ENCODE measurements at places on chromosomes 6 and 20.

DNA sequence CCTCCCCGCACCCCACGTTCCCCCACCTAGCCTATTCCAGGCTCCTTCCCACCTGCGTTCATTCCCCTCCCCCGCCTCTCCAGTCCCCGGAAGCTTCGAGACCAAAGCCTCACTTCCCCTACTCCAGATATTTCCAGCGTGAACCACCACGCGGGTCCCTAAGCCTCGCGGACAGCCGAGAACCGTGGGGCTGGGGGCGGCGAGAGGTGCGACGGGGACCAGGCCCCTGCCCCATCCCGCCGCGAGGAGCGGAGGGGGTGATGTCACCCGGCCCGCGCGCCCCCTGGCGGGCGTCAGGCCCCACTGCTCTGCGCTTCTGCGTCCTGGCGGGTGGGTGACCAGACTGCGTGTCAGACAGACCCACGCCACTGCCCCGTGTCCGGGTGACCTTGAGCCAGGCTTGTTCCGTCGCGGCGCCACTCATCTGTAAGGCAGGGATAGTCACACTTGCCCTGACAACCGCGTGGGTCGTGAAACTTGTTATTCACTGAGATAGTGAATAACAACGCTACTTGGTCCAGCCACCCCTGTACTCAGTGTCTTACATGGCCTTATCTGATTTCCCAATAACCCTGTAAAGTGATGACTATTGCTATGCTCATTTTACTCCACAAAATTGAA is 9.0 kb upstream of the HSP90AB1 start:
- peak; percentile 68 for DNase-seq

- no peak for DNase-seq
Observed at GRCh38 chr6:81216668-81217067, 535.8 kb downstream of the TENT5A start.

DNA sequence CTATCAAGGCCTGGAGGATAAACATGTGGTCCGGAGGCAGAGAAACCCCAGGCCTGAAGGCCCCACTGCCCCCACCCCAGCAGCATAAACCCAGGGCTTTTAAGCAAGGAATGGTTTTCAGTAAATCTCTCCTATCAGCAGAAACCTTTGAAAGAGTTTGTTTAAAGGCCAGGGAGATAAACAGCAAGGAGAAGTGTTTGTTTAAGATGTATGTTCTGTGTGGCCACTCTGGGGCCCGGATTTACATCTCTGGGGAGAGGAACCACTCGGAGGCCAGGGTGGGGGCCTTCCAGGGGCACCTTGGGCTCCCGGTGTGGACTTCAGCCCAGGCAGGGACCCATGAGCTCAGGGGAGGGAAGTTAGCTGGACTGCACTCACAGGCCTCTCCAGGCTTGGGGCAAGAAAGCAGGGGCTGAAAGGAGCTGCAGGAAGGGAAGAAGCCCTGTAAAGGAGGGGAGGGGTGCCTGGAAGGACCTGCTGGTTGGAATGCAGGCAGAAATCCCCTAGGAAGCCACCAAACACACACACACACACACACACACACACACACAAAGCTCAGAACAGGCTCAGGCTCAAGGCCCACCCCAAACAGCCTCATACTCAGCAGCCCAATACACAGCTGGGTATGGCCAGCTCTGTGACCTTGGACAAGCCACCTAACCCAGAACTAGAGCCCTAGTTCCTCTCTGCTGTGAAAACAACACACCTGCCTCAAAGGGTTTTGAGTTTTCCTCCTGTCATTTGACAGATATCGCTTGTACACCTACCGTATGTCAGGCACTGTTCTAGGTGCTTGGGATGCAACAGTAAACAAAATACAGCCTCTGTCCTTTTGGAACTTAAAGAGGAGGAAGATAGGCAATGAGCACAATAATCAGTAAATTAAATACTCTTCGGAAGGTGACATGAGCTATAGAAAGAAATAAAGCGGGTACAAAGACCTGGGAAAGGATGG is 26.2 kb upstream of the FOXP4 start:
- DNase-seq: no peak

DNA sequence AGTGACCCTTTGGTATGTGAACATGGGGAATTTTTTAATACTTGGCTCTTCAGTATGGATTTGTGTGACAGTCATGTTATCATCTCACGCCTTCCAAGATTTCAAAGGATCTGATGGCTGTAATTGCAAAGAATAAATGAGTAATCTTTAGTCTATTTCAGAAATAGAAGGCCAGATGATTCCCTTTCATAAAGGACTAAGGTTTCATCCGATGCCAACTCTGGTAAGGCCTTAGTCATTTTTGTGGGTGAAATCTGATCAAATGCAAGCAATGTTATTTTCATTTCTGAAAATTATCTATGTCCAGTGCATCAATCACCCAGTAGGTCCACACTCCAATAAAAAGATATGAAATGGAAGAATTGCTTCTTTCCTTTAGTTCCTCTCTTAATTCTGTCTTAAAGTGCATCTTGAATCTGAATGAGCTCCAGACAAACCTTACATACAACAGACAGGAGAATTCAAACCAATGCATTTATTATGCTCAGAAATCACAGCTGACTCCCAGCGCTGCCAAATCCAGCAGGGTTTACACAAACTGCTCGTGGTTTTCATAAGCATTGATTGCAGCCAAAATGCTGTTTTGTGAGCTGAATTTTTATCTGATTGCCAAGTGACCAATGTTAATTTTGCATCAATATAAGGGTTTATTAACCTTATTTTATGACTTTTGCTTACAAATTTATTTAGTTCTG is 565.2 kb upstream of the MARCKS start:
- no peak for DNase-seq

DNA sequence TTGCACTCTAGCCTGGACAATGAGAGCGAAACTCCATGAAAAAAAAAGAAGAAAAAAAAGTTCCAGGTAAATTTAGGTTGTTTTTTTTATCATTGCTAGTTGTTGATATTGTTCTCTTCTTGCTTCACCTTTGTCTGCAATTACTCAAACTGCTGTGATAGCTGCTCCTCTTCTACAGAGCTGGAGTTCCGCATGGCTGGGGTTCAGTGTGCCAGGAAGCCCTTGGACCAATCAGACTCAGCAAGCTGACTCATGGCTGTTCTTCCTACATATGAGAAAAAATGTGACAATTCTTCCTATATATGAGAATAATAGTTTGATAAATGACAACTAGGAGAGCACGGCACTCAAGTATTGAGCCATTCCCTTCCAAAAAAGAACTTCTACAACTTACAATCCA is 28.4 kb downstream of the DPPA5 start:
- DNase-seq: no peak

- no peak for DNase-seq
Observed at GRCh38 chr6:36277946-36278470, 8.1 kb downstream of the PNPLA1 start.

GRCh38 chr6:90370493-90370959 is 73.9 kb upstream of the BACH2 start:
- no peak for DNase-seq

GRCh38 chr6:19719691-19720128 is 117.5 kb upstream of the ID4 start:
- no peak for DNase-seq

- DNase-seq: no peak
Observed at GRCh38 chr6:2890976-2891767, 11.9 kb downstream of the SERPINB9 start.

- no peak for DNase-seq
Observed at GRCh38 chr6:5028921-5029320, 25.1 kb upstream of the RPP40 start.

- no peak for DNase-seq
Observed at GRCh38 chr20:25372584-25373336, 17.9 kb downstream of the ABHD12 start.

- DNase-seq: no peak
Observed at GRCh38 chr6:111844376-111844775, 28.9 kb downstream of the FYN start.

DNA sequence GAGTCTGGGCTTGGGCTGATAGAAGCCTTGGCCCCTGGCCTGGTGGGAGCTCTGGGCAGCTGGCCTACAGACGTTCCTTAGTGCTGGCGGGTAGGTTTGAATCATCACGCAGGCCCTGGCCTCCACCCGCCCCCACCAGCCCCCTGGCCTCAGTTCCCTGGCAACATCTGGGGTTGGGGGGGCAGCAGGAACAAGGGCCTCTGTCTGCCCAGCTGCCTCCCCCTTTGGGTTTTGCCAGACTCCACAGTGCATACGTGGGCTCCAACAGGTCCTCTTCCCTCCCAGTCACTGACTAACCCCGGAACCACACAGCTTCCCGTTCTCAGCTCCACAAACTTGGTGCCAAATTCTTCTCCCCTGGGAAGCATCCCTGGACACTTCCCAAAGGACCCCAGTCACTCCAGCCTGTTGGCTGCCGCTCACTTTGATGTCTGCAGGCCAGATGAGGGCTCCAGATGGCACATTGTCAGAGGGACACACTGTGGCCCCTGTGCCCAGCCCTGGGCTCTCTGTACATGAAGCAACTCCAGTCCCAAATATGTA is 957 bp upstream of the VEGFA start:
- no peak for DNase-seq

GRCh38 chr6:79313254-79313653 is 78.8 kb upstream of the HMGN3 start:
- no peak for DNase-seq

DNA sequence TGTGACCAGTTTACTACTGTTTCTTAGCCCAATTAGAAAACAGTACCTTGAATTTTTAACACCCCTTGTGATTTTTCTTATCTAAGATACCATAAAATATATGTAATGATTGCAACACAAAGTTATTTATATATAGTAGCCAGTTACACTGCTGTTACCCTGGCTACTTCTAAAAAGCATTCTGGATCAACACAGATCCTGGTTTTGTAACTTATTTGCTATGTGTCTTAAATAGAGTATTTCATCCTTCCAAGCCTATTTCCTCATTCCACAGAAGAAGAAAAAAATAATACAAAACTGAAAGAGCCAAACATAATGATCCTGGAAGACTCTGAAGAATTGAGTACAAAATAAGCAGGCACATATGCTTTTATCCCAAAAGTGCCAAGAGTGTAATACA is 19.0 kb upstream of the GSTA4 start:
- no peak for DNase-seq

DNA sequence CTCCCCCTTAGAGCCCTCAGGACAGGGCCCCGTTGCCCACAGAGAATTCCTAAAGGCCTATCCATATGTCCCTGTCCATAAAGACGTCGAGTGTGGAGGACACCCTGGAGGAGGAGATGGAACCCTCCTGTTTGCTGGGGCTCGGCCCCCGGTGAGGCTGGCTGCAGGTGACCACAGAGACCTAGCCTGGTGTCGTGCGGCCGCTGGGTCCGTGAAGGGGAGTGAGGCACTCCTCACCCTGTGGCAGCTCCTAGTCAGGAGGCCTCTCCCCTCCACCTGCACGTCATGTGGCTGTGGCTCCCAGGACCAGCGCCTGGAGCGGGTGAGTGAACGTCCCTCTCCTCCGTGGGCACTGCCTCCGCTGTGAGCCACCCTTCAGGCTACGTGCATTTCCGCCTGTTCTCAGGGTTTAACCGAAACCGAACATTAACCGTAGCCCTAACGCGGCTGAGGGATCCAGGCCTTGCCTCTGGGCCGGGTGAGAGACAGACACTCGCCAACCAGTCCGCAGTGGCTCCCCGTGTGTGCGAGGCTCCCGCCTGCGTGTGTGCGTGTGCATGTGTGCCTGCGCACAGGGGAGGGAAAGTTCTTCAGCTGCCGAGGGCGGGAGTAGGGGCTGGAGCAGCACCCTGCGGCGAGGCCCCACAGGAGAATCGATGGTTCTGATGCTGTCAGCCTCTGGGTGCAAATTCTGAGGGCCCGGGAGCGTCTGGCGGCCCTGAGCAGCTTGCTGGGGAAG is 5.9 kb upstream of the TCEA2 start:
- no peak for DNase-seq

GRCh38 chr6:159853754-159854153 is 37.0 kb upstream of the MAS1 start:
- no peak for DNase-seq

GRCh38 chr6:39227476-39227875 is 1.8 kb downstream of the KCNK5 start:
- no peak for DNase-seq

DNA sequence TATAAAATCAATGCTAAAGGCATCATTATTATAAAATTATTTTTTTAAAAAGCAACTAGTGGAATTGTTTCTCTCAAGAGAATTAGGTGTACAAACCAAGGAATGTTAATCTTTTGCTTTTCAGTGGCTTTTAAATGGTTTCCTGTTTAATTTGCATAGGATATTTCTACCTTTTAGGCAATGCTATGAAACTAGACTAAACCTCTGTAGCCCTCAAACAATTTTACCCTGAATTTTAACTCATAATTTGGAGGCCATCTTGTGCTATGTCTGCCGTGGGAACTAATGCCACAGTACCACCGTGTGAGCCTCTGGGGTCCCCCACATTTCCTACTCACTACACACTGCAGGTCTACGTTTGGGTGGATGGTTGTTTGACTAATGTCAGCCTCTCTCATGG is 20.6 kb downstream of the PHACTR2 start:
- no peak for DNase-seq

GRCh38 chr6:149754548-149754947 is 5.0 kb downstream of the PCMT1 start:
- no peak for DNase-seq

DNA sequence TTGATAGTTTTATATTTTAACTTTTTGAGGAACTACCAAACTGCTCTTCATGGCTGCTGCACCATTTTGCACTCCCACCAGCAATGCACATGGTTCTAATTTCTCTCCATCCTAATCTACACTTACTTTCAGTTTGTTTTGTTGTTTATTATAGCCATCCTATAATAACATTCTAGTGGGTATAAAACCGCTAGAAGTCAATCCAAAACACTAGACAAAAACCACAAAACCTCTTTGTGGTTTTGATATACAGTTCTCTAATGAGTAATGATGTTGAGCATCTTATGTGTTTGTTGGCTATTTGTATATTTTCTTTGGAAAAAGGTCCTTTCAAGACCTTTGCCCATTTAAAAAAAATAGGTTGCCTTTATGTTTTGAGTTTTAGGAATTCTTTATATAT is 5.6 kb downstream of the RPP21 start:
- DNase-seq: no peak

GRCh38 chr20:60213126-60213893 is 255.1 kb downstream of the CDH26 start:
- DNase-seq: no peak

DNA sequence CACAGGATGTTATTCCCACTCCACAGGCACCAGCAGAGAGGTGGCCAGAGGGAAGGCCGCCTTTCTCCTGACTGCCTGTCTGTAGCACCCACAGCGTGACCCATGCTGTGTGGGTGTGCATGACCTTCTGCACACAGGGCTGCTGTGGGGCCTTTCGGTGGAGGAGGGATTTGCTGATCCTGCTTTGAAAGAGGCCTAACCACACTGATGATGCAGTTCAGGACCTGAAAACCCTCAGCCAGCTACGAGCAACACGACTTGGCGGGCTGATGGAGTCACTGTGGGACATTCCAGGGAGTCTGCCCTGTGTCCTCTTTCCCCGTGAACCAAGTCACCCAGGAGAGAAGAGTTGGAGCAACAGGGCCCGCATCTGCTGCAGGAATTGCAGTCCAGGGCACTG is 49.1 kb downstream of the SYTL3 start:
- DNase-seq: no peak

- DNase-seq: no peak
Observed at GRCh38 chr6:45002390-45003105, 325.6 kb upstream of the RUNX2 start.
